Ascending aorta (tissue), 2 donors: ENCODE measurements at places on chromosomes 13 and 19.

DNA sequence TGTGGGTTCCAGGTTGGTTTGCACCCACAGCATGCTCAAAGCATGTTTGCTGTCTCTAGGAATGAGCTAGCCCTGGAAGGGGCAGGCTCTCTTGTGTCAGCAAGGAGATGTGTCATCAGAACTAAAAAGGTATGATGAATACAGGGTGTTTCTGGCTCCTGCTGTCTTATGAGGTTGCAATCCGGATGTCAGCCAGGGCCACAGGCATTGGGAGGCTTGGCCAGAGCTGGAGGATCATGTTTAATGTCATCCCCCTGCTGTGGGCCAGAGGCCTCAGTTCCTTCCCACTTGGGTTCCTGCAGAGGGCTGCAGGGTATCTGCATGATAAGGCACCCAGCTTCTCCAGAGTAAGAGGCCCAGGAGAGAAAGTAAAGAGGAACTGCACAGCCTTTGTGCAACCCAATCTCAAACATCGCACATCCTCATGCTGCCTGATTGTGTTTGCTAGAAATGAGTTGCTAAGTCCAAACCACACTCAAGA, 193.6 kb downstream of the COL4A1 start:
- DNase-seq, result no peak

GRCh38 chr13:77555246-77555645, 19.7 kb downstream of the SCEL start:
- DNase-seq, result no peak

- no peak for DNase-seq
Measured at GRCh38 chr13:79692846-79693245, 211.9 kb downstream of the NDFIP2 start.

GRCh38 chr13:40818926-40819325, 29.5 kb downstream of the SLC25A15 start:
- DNase-seq, result no peak

GRCh38 chr13:31824705-31825517, 85.6 kb downstream of the RXFP2 start:
- no peak for DNase-seq

DNA sequence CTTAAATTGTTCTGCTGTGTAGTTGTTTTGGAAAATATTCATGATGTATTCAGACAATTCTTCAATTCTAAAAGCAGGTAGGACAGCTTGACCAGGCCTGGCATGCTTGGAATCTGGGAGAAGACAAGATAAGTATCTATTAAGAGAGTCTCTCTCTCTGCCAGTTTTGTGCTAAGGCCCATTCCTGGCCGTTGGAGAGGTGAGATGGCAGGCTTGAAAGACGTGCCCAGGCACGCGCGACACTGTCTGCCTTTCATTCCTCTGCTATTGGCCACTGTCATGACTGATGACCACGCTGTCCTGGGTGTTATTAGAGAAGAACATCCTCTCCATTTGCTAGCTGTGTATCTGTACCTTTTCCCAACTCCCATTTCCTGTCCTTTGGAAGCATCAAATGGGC, 90.3 kb downstream of the LHFPL6 start:
- DNase-seq, result no peak

GRCh38 chr19:42291435-42291810, 10.5 kb upstream of the PRR19 start:
- no peak for DNase-seq

DNA sequence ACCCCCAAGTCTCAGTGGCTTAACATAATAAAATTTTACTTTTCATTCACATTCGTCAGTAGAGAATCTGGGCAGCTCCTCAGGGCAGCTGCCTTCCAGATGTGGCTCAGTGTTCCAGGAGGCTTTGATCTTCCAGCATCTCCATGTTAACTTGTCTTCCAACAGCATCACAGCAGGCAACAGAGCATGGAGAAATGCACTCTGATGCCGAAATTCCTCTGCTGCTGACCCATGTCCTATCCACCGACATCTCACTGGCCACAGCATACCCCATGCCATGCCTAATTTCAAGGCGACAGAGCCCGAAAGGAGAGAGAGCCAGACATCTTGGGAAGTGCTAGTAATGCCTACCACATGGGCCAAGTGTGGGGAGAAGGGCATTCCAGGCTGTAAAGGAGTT, 64.9 kb upstream of the MEDAG start:
- DNase-seq, result no peak

GRCh38 chr13:24503379-24503696, 9.2 kb downstream of the PARP4 start:
- no peak for DNase-seq

GRCh38 chr19:10070730-10071446, 15.2 kb upstream of the SHFL start:
- no peak for DNase-seq

GRCh38 chr13:27463500-27463899, 13.1 kb upstream of the MTIF3 start:
- no peak for DNase-seq

DNA sequence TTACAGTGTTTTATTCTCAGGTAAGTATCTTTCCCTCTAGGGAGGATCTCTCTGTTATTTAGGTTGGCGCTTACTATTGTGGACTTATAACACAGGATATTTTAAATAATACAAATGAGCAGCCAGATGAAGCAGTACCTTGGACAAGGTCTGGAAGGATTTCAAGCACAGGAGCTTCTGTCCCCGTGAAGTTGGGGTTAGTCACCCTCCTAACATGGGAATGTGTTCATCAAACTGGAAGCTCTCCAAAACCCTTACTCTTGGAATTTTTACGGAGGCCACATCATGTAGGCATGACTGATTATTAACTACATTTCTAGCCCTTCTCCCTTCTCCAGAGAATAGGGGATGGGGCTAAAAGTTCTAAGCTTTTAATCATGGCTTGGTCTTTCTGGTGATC, 38.3 kb upstream of the SPRY2 start:
- no peak for DNase-seq

DNA sequence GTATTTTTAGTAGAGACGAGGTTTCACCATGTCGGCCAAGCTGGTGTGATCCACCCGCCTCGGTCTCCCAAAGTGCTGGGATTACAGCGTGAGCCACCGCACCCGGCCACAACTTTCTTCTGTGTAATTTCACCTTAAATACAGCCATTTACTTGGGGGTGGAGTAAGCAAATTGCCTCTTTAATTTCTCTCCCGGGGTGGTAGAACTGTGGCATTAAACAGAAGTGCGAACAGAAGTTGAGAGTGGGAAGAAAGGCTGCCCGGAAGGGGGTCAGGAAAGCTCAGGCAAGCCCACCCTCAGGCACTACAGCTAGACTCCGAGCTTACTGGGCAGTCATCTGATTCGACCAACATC, 475 bp upstream of the DNAJC15 start:
- DNase-seq, result no peak
